Stimulated activated CD8-positive, alpha-beta memory T cell treated with anti-CD3 and anti-CD28 coated beads, Interleukin-7, amount 100 ng/mL, for 1 hour (primary cell): ENCODE measurements at places on chromosomes 16 and 17.

- DNase-seq = no peak
These were observed 13.0 kb upstream of the DNAJA2 start for GRCh38 chr16:46986438-46986837.

DNA sequence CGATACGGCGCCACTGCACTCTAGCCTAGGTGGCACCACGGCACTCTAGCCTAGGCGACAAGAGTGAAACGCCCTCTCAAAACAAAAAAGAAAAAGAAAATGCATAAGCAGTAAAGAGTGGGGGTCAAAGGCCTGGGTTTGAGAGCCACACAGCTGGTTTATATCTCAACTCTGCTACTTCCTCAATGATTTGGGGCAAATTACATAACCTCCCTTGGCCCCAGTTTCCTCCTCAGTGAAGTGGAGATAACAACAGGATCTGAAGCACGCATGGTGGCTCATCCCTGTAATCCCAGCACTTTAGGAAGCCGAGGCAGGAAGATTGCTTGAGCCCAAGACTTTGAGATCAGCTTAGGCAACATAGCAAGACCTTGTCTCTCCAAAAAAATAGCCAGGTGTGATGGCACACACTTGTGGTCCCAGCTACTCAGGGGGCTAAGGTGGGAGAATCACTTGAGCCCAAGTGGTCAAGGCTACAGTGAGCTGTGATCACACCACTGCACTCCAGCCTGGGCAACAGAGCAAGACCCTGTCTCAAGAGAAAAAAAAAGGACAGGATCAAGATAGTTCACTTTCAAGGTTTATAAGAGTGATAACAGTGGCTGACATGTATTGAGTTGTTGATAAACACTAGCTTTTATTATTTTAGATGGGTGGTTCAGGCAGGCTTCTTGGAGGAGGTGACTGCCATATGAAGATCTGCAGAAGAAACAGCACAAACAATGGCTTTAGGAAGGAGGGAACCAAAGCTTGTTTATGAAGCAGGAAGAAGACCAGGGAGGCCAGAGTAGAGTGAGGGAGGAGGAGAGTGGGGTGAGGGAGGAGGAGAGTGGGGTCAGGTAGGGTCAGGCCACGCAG is 8.5 kb upstream of the COG1 start:
- no peak for DNase-seq

- no peak for DNase-seq
These were observed 8.9 kb downstream of the RHBDF2 start for GRCh38 chr17:76492123-76492988.

- no peak for DNase-seq
These were observed 70.2 kb upstream of the GNAO1 start for GRCh38 chr16:56121156-56121500.

- no peak for DNase-seq
These were observed 21.7 kb upstream of the VWA3A start for GRCh38 chr16:22070361-22071330.

DNA sequence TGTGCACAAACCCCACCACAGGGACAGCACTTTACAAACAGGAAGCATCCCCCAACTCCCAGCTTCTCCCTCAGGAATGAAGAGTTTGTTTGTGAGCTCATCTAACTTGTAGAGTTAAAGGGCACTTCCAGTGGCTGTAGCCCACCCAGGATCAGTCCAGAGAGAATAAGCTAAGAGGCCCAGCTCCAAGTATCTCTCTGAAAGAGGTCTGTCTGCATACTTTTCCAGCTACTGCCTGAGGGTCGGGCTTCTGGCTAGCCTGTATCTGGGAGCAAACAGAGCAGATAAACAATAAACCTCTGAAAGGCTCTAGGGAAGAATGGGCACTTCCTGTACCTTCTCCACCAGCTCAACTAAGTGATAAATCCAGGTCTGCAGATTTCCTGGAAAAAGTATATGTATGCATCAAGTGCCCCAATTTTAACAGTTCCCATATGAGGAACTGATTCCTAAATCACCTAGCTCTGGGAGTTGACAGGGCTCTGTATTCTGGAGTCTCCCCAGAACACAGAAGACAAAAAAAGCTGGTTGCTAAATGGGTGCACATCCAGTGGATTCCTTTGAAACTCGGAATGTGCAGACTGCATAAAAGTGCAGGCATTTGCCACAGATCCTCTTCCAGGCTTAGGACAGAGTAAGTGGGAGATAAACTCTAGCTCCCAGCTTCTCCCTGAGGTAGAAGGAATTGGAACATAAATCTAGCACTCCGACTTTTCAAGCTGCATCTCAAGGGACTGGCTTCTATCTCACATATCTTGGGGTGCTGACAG is 37.1 kb upstream of the MYLK3 start:
- DNase-seq = no peak

GRCh38 chr16:54936979-54937670 is 6.5 kb downstream of the IRX5 start:
- DNase-seq = no peak

GRCh38 chr16:4649744-4650442 is 25.3 kb downstream of the MGRN1 start:
- DNase-seq = no peak

GRCh38 chr16:12406926-12407690 is 396.6 kb downstream of the CPPED1 start:
- no peak for DNase-seq

DNA sequence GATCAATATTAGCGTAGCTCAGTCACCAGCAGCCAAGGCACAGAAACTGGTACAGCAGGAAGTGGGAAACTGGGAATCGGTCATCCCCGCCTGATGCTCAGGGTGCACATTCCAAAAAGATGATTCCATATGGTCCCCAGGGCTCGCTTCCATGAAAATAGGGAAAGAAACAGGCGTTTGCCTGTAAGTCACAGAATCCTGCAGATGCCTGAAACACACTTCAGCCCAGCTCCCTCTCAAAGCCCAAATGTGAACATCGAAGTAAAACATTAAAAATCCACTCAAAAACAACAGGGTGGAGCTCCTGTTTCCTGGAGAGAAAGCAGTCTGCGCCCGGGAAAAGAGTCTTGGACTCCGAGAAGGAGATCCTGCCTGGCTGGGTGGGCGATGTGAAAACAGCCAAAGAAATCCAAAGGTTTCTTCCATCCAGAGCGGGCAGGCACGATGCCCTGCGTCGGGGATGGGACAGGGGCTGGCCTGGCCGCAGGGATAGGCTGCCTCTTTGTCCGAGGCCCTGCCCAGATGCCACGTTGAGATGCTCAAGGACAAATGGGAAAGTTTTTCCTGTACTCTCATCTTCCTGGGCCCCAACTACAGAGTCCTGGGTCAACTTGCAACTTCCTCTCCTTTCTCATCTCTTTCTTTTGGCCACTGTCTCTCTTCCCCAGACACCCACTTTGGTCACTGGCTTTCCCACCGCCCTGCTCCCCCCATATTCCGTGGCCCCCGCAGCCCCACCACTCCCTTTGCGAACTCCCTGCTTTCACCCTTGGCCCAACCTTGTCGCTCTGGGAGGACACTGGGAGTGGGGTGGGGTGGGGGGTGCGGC is 743 bp downstream of the WIPI1 start:
- no peak for DNase-seq

- no peak for DNase-seq
These were observed 8.8 kb downstream of the UBE2G1 start for GRCh38 chr17:4357671-4358070.

DNA sequence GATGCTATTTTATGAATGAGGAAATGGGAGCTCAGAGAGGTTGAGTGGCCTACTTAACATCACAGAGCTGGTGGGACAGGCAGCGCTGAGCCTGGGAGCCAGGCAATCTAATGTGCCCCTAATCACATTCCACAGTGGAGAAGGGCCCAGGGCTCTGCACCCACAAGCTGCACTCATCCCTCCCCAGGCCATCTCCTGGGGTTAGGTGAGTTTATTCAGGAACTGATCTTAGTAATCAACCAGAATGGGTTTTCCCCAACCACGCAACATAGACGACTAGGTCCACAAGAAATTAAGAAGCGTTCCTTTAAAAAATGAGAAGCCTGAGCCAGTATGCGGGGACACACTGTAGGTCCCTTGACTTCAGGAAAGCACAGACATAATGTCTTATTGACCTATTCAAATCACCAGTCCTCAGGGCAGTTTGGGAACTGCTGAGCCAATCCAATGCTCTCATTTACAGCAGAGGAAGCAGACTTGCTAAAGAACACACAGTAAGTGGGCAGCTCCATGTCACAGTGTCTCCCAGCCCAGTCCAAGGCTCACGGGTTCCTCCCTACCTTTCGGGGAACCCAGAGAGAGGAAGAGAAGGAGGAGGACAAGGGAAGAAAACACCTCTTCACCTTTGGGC is 2.3 kb downstream of the MPP3 start:
- DNase-seq = no peak

DNA sequence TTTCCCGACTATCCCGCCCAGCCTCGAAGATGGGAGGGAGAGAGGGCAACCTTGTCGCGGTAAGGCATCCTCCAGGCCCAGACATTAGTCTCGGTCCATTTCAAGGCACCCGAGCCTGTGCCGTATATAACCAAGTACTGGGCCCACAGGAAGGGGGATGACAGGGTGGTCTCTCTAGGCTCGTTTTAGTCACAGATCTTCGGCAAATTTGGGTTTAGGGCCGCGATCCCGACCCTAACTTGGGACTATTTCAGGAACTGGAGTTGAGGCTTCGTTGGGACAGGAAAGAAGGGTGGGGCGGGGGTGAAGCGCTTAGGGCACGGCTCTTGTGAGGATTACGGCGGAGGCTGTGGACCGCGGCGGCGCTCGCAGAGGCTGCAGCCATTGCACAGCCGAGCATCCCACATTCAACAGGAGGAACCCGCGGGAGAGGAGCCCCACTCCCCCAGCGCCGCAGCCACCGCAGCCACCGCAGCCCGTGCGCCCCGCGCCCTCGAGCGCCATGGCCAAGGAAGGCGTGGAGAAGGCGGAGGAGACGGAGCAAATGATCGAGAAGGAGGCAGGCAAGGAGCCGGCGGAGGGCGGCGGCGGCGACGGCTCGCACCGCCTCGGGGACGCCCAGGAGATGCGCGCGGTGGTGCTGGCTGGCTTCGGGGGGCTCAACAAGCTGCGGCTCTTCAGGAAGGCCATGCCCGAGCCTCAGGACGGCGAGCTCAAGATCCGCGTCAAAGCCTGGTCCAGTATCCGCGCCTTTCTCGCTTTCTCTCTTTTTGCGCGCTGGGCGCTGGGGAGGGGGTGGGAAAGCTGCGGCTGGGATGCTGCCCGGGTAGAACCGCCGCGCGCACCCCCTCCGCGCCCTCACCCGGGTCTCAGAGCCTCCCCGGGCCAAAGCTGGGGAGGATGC is at the start of gene VAT1L:
Gene VAT1L (plus strand): TSS at position 384 of the 904 bp plus-strand sequence. CDS start 119 bp downstream, at position 503.
- DNase-seq = no peak

- no peak for DNase-seq
These were observed 96.8 kb downstream of the IRF8 start for GRCh38 chr16:85995541-85996423.

DNA sequence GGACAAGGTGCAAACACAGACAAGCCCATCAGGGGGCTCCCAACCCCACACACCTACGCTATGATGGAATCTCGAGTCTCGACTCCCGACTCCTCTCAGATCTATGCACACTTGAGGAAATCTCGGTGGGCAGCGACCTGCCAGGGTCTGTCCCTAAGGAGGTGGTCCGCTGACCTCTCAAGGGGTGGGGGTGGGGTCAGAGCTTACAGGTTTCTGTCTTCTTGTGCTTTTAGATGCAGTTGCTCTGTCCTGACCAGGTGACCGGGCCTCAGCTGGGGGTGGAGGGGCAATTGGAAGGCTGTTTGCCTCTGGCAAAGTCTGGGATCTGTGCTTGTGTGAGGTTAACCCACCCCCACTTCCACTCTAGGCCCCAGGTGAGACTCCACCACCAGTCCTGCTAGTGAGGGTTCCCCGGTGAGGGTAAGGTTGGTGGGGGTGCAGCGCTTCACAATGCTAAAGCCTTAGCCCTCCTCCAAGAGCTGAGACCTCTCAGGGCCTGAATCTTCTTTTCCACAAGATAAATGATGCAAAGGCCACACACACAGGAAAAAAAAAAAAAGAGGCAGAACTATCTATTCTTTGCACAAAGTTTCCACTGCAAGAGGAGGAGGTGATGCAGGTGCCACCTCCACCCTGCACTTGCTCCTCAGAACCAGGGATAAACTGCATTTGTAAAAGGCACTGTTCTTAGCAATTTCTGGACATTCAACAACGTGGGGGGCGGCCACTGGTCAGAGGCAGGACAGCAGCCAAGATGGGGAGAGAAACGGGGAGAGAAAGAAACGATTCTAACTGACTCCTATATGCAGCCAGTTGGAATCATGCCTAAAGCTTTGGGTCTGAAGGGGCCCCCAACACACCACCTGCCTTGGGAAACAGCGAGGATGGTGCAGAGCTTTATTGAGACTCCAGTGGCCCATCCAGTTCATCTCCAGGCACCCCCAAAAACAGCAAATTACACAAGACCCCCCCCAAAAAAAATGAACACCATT is 4.1 kb downstream of the CISD3 start:
- DNase-seq = no peak

DNA sequence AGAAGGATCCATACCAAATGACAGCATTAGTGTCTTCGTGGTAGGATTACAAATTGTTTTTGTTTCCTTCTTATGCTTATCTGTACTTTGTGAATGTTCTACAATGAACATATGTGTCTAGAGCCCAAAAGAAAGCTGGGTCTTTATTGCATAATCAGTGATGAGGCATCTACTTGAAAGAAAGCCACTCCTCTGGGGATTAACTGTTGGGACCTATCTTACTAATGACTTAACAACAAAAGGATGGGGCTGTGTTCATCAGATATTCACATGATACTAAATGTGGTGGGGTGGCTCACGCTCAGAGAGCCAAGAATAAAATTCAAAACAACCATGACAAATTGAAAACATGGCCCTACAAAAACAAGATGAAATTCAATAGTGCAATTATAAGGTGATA is 160.2 kb downstream of the RGS9 start:
- no peak for DNase-seq

GRCh38 chr17:13460261-13461000 is 141.3 kb downstream of the HS3ST3A1 start:
- no peak for DNase-seq

- DNase-seq = no peak
These were observed 5.0 kb downstream of the JUP start for GRCh38 chr17:41781404-41782110.

DNA sequence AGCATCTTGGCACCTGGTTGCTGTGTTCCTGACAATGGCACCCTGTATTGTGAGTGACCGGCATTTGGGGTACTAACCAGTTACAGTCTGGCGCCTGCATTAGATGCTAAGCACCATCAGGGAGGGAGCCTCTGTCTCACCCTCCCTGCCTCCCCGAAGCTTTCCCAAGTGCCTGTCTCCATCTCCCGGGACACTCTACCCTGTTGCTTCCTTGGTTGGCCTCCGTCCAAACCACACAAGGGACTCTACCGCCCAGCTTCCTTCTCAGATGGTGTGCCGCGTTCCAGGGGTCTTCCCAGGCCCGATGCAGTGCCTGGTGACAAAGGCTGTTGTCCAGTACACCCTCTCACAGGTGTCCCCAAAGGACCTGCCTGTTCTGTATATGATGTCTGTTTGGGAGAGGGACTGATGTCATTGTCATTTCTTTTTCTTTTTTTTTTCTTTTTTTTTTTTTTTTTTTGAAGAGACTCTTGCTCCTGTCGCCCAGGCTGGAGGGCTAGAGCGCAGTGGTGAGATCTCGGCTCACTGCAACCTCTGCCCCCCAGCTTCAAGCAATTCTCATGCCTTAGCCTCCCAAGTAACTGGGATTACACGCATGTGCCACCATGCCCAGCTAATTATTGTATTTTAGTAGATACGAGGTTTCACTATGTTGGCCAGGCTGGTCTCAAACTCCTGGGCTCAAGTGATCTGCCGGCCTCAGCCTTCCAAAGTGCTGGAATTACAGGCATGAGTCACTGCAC is 6.7 kb downstream of the SNN start:
- DNase-seq = no peak
